ENCODE measurements at places on chromosomes 11 and 22.
A peak's percentile ranks its signal among the peaks of the same experiment; 100 is the strongest.

DNA sequence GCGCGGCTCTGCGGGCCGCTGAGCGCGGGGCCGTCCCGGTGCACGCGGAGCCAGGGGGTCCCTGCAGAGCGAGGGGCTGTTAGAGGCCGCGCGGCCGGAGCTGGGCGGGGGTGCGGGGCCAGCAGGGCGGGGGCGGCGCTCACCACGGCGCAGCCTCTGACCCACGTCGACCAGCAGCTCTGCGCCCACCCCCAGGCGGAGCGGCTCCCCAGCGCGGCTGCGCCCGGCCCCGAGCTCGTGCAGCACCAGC is 385 bp upstream of the SCO2 start:
- DNase-seq = no peak

DNA sequence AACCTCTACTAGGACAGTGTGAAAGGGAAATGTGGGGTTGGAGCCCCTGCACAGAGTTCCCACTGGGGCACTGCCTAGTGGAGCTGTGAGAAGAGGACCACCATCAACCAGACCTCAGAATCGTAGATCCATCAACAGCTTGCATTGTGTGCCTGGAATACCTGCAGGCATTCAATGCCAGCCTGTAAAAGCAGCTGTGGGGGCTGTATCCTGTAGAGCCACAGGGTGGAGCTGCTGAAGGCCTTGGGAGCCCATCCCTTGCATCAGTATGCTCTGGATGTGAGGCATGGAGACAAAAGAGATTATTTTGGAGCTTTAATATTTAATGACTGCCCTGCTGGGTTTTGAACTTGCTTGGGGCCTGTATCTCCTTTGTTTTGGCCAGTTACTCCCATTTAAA is 46.3 kb downstream of the PGR start:
- no peak for DNase-seq

DNA sequence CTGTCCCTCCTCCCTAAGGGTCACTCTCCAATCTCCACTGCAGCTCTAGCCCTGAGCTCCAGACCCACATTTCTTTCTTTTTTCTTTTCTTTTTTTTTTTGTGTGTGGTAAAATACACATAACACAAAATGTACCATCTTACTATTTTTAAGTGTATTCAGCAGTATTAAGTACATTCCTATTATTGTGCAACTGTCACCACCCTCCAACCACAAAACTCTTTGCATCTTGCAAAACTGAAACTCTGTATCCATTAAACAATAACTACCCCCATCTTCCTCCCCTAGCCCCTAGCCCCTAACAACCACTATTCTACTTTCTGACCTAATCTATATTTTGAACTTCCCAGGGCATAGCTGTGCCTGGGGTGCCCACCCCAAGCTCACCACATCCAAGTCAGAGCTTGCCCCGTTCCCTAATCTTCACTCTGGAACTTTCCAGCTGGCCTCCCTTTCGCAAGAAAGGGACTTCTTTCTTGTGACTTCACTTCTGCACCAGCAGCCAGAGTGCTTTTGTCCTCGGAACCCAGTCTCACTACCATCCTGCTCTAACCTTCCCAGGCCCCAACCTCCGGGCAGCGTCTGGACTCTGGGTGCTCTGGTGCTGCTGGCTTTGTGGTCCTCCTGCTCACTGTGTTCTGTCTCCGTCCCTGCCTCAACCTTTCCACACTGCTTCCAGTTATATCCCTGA is 30.7 kb downstream of the PARVG start:
- no peak for DNase-seq

DNA sequence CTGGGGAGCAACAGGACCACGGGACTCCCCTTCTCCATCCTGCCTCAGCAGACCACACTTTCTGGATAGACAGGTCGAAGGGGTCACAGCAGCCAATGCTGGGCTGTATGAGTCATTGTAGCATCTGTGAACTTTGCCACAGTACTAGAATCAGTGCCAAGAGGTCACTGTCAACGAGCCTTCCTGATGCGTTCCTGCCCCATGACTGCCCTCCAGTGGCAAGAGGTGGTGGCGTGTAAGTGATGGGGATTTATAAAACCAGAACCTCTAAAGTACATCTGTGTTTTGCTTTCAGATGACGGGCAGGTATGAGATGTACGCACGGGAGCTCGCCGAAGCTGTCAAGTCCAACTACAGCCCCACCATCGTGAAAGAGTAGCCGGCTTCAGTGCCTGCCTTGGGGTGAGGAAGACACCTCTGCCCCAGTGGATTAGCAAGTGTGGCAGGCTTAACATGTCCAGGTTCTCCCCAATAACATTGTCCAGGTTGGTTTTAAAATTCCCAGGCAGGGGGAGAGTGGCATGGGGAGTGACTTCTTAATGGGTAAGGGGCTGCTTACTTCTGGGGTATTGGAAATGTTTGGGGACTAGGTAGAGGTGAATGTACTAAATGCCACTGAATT is 29.4 kb downstream of the GUCD1 start:
- DNase-seq = peak; percentile 70

DNA sequence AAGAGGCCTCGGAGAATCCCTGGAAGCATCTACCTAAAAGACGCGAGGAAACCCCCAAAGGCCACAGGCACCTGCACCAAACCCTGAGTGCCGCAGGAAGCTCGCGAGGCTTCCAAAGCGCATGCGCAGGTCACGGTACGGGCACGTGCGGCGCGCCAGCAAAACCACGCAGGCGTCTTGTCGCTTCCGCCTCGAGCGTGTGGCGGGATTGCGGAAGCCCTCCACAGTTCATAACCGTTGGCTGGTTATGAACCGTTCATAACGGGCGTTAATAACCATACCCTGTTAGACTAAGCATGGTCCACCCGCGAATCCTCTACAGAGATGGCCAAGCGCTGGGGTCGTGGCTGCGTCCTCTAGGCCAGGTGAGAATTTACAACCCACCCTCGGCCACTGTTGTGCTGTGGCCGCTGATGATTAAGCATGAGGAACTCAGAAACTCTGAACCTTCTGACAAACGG is 46.4 kb downstream of the MORC2 start:
- DNase-seq = no peak

Measured in mesenchymal stem cell (in vitro differentiated cells and primary cell).